Iris pigment epithelial cell (primary cell): ENCODE measurements at places on chromosomes 13 and 19.
A peak's percentile ranks its signal among the peaks of the same experiment; 100 is the strongest.

GRCh38 chr13:83691966-83692365 is 190.3 kb downstream of the SLITRK1 start:
- no peak for DNase-seq

GRCh38 chr13:108705031-108705430 is 75.6 kb downstream of the MYO16 start:
- no peak for DNase-seq

- DNase-seq, result peak; percentile 100
Measured at GRCh38 chr19:38849860-38850435, at the start of gene HNRNPL. TSS of gene HNRNPL (minus strand) at chr19:38849986. CDS start at chr19:38849966, 20 bp downstream.

DNA sequence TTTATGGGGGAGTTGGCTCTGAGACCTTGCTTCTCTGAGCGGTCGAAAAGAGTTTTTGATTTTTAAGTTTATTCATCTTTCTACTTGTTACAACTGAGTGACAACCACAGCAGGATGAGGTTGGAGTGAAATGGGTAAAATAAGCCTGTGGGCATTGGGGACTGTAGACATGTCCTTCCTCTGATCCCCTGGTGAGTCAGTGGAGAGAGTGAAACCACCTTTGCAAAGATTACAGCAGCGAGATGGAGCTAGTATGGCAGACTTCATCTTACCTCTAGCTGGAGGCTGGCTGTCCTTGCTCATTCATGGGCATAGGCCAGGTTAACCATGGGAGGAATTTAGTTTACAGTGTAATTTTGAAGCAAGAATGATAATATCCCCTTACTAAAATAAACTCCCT is 30.9 kb upstream of the PSG9 start:
- DNase-seq, result no peak

DNA sequence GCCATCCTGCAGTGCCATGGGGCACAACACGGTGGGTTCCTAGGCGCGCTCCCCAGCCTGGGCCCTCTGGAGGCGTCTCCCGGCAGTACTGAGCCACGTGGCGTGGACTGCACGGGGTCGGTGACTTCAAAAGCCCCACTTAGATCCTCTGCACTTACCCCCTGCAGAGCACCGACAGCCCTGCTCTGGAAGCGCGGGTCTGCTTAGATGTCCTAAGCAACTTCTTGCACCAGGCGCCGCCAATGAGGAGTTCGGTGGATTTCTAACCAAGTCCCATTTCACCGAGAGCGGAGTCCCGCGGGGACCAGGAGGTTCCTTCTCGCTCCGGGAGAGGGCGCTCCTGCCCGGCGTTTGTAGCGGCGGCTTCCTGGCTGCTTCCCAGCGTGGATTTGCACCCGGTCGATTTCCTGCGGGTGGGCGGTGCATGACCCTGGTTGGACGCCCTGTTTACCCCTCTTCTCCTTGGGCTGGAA is 25.2 kb upstream of the ZNF845 start:
- peak; percentile 41 for DNase-seq

- DNase-seq, result no peak
Measured at GRCh38 chr13:107113387-107113786, 545.5 kb upstream of the ARGLU1 start.

DNA sequence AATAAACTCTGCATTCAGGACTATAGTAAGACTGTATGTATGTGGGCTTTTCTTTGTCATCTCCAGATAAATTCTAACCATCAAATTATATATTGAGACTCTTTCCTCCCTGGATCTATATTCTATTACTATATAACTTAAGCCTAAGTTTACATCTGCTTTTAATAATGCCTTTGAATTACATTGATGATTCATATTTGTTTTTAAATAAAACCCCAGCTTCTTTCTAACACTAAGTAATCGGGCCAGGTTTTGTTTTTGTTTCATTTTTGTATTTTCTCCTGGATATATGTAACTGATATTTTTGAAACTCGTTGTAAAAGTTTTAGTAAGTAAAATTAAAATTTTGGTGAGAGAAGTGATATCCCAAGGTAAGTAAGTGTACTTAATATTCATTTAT is 1599.1 kb downstream of the PCDH9 start:
- DNase-seq, result peak; percentile 4

- DNase-seq, result no peak
Measured at GRCh38 chr13:21723807-21724505, 53.1 kb downstream of the FGF9 start.

GRCh38 chr19:18425515-18426415 is 6.6 kb downstream of the SSBP4 start:
- peak; percentile 59 for DNase-seq

DNA sequence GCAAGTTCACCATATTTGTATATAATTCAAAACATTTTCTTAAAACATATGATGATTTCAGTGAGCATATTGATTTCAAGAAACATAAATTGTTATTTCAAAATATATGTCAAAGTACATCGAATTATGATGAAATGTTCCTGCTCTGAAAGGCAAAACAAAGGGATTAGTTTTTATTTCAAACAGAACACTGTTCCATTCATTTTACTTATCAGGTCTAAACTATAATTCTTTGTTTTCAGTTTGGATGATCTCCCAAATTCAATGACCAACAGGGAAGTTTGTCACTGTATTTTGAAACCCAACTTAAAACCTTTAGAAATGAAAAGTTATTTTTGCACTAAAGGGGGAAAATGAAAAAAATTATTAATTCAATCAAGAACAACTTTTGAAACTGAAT is 610.2 kb downstream of the SLITRK1 start:
- peak; percentile 27 for DNase-seq

DNA sequence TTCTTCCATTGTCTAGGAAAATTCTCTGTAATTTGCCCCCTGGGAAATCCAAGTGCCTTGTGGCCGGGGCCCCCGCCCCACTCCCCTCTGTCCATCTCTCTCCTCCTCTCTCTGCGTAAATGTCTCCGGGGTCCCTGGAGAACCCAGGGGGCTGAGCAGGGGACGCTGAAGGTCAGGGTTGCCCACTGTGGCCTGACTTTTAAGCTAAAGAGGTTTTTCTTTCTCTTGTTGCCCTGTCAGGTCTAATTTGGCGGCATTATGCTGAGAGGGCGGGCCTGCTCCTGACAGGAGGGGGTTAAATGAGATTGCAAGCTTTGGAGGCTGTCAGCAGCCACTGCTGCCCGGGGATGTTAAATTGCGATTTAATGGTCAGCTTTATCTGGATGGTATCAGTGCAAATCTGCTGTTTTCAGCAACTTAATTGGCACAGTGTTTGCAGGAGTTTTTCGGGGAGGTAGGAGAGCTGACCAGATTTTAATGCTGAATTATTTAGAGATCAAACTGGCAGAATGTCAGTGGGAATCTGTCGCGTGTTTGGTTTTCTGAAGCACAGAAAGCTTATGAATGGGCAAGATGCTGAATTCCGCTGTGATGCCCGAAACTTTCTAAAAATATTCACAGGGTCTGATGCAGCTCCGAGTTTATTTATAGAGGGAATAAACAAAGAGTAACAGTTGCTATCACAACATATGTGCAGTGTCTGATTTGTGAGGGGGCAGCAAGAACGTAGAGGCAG is 93.2 kb upstream of the SOX1 start:
- DNase-seq, result no peak

GRCh38 chr19:8539621-8540149 is 25.7 kb upstream of the ZNF414 start:
- no peak for DNase-seq

DNA sequence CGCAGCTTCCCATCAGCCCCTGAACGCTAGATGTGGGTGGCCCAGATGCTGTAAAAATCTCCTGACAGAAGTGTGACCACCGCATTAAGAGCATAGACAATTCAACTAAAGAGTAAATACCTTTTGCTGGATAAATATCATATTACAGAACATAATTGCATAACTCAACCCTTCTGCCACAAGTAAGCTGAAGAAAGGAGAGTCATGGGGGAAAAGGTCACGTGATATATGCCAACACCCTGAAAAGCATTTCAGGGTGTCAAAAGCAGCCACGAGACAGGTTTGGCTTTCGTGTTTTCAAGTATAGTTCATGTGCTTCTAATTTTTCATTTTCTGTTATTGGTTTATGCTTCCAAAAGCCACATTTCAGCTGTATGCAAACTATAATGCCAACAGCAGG is 71.3 kb downstream of the LHFPL6 start:
- peak; percentile 83 for DNase-seq

GRCh38 chr13:20924758-20925394 is 22.3 kb upstream of the XPO4 start:
- DNase-seq, result peak; percentile 81

DNA sequence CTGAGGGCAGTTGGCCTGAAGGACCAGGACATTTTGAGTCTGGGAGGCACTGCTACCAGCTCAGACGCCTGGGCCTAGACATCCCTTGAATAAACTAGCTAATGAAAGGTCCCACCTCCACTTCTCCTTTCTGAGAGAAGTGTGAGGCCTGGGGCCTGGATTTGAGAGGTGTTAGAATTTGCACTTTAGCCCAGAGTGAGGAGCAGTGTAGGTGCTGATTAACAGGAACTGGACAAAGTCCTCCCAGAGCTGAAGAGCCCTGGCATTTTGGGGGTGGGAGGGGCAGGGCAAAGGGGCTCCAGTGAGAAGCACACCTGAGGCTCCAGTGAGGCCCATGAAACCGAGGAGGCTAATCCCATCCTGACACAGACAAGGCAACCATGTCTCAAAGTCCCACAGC is 15.2 kb upstream of the SLC1A5 start:
- DNase-seq, result no peak

GRCh38 chr13:93172109-93172508 is 54.5 kb upstream of the GPC6 start:
- peak; percentile 3 for DNase-seq

DNA sequence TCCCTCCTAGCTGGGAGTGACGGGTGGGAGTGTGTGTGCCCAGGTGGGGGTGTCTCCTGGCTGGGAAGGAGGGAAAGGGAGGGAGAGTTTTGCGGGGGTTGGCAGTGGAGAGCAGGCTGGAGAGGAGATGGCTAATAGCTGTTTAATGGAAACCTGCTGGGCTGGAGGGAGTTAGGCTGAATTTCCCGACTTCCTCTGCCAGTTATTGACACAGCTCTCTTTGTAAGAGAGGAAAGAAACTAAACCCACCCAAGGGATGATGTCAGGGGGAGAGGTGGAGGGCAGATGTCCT is 10.2 kb upstream of the ILF3 start:
- no peak for DNase-seq

DNA sequence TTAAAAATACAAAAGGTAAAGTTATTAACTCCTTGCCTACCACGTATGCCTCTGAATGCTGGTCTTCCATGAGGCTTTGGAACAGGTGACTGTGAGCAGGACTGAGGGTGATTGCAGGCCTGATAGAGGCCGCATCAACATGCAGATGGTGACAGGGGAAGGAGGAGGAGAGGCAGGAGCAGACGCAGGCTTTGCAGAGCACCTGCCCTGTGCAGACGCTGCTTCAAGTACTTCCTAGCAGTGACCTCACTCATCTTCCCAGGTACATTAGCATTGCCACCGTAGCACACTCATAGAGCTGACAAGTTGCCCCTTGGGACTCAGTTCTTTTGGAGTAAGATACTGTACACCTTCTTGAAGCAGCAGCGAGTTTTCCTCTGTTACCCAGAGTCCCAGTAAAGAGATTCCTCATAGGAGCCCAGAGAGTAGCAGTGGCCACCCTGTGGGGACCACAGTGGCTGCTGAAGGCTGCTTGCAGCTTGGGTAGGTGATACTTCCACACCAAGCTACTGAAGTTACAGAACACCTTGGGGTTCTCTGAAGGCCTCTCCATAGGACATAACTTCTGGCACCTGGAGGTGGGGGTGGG is 56.0 kb downstream of the ZNF536 start:
- DNase-seq, result no peak

DNA sequence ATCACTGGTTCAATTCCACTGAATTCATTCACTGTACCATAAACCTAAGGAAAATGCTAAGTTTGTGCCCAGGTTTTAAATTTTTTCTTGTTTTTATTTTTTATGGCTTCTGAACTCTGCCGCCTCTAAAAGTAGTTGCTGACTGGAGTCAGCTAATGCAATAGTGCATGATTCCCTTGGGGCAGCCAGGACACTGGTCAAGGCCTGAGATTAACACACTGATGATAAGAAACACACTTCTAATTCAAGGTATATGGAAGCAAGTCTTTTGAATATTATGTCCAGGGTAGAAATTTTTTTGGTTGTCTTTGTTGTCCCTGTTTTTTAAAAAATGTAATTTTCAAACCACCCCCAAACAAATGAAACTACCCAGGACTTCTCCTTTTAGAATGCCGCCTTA is 72.2 kb downstream of the CDADC1 start:
- no peak for DNase-seq

- no peak for DNase-seq
Measured at GRCh38 chr13:110572778-110573118, 11.2 kb upstream of the RAB20 start.

- no peak for DNase-seq
Measured at GRCh38 chr19:54482889-54483288, 9.8 kb upstream of the CDC42EP5 start.

- no peak for DNase-seq
Measured at GRCh38 chr13:75334634-75335447, 147.1 kb downstream of the TBC1D4 start.

GRCh38 chr13:38879278-38879677 is 111.4 kb downstream of the STOML3 start:
- DNase-seq, result peak; percentile 5

DNA sequence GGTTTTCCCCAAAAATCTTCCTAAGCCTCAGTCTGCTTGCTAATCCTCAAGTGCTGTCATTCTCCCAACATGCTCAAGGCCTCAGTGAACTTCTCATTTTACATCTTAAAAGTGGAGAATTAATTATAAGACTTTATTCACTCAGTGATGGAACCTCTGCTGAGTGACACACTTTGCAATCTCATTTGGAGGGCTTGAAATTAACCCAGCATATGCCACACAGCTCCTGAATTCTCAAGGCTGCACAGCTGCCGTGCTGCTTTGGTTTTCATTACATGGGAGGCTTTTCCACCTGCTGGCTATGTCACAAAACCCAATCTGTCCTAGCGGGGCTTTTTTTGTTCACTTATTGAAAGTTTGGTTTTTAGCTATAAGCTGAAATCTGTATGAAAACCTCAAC is 28.3 kb upstream of the SERPINE3 start:
- no peak for DNase-seq

- no peak for DNase-seq
Measured at GRCh38 chr19:50778906-50779430, 8.7 kb downstream of the GPR32 start.

DNA sequence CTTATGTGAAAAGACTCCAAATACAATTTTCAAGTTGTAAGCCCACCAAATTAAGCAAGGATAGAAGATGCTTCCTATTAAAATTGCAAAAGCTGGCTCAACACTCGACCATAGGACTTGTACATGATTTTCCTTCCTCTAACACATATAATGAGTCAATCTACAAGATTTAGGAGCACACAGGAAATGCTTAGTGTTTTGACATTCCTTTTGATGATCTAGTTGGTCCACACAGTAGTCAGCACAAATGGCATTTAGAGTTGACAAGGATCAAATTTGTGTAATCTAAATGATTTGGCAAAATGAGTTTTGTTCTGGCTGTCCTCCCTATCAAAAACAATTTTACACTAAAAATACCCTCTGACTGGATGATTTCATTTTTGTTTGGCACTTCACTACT is 340.2 kb downstream of the DIAPH3 start:
- peak; percentile 84 for DNase-seq

- DNase-seq, result no peak
Measured at GRCh38 chr19:858868-859843, at the start of gene CFD. TSS of gene CFD (plus strand) at chr19:859664. CDS start at chr19:859690, 26 bp downstream.
